ENCODE measurements at places on chromosomes 12 and 14.

GRCh38 chr14:23910101-23910875 is 43.3 kb upstream of the DHRS4 start:
- peak; percentile 83 for DNase-seq

DNA sequence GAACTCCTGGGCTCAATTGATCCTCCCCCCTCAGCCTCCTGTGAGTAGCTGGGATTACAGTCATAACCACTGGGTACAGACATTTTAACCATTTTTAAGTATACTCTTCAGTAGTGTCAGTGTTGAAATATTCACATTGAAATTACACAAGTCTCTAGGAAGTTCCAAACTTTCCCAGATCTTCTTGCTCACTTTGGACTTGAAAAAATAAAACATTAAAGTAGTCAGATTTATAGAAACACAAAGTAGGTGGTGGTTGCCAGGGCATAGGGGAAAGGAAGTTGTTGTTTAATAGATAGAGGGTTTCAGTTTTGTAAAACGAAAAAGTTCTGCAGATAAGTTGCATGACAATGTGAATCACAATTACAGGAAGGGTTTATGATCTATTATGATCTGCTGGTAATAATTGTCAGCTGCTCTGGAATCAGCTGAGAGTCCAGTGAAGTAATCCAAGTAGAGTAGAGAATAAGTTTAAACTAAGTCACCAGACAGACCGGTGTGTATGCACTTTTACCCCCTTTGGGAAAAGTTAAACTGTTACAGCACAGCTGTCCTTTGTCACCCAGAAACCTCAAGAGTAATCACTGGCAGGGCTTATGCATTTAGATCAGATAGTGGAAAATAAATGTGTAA is 27.4 kb downstream of the PCNX1 start:
- no peak for DNase-seq

GRCh38 chr12:74816398-74817175 is 279.0 kb downstream of the ATXN7L3B start:
- no peak for DNase-seq

DNA sequence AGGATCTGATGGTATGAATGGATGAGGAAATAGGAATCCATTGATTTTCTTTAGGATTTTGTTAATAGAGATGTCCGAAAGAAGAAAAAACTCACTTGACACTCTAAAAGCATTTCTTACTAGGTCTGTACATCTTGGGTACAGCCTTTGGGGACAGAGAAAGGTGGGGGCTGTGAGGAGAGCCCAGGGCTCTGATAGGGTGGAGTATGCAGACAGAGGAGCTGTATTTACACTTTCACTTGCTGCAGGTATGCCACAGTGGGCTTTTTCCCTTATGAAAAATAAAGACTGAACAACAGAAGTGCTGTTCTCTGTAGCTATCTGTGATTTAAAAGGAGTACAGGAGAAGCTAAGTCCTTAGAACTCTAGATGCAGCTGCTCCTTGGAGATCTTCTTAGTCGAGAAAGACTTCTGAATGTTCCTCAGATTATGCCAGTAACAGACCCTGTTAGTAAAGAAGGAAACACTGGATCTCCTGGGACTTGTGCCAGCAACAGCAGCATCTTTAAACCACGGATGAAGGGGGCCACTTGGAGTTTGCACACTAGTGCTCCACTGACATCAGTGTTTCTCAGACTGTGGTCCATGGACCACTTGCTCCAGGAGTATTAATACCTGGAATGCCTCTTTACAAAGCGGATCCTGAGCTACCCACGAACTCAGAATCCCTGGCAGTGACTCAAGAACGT is 19.4 kb upstream of the RTRAF start:
- no peak for DNase-seq

GRCh38 chr12:66862356-66862985 is 183.6 kb upstream of the GRIP1 start:
- no peak for DNase-seq

GRCh38 chr12:121086781-121087295 is 45.8 kb upstream of the P2RX7 start:
- DNase-seq, result no peak

DNA sequence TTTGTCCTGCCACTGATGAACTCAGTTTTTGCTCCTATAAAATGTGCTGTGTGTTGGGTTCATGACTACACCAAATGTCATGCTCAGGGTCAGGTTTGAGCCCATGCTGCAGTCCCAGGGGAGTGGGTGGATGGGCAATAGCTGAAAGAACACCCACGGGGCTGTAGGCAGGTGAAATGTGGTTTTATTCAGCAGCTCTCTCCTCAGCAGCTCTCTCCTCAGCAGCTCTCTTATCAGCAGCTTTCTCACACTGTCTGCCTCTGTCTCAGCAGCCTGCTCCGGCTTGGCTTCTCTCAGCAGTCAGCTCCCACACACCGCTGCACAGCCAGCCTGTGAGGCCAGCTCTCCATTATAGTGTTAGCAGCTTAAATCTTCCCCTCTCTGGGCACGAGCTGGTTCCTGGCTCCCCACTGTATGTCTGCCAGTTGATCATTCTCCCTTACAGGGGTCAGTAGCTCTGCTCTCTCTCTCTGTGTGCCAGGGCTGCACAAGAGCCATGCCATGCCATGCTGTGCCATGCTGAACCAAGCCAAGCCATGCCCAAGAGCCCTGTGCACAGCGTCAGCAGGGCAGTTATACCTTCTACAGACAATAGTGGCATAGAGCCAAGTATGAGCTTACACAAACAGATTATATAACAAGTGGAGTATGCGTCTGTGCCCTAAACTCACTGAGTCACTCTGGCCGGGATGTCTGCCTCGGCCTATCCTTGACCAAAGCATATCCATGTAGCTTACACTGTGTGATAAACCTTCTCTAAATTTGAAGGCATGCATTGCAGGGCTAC is 303.3 kb upstream of the TMPO start:
- no peak for DNase-seq

DNA sequence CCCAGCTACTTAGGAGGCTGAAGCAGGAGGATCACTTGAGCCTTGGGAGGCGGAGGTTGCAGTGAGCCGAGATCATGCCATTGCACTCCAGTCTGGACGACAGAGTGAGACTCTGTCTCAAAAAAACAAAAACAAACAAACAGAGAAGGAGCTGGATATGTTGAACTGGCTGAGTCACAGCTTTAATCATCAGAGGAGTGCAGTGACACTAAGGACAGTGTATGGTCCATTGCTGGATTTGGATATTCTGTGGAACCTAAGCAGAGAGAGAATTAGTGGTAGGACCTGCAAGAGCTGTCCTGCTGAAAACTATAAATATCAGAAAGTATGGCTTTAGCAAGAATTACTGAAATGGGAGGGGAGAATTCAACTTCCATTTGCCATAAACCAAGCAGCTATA is 163.0 kb upstream of the PELI2 start:
- no peak for DNase-seq

- DNase-seq, result no peak
Observed at GRCh38 chr14:102918438-102918837, 4.0 kb upstream of the AMN start.

DNA sequence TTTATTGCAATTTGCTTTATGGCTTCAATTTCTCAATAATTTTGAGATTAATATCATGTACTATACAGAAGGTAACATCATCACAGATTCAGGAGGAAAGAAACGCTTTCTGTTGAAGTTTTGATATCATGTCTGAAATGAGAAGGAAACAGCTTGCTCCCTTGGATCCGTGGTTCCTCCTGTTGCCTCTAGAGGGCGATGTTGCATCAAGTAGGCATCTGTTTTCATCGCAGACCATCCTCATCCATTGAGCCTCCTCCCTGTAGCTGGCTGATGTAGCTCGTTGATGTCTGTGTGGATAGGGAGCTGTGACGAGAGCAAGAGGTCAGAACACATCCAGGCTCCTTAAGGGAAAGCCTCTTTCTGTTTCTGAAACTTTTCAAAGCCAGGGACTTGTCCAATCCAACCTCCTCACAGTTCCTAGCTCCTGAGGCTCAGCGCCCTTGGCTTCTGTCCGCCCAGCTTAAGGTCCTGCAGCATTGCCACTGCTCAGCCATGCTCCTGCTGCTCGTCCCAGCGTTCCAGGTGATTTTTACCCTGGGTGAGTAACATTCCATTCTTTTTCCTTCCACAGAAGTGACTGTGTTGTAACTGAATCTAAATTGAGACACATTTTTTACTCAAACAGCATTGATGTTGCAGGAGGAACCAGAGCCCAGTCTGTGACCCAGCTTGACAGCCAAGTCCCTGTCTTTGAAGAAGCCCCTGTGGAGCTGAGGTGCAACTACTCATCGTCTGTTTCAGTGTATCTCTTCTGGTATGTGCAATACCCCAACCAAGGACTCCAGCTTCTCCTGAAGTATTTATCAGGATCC is 304.8 kb upstream of the OR4E1 start:
- DNase-seq, result peak; percentile 45

- peak; percentile 4 for DNase-seq
Observed at GRCh38 chr12:40104461-40105264, 1.2 kb downstream of the SLC2A13 start.

DNA sequence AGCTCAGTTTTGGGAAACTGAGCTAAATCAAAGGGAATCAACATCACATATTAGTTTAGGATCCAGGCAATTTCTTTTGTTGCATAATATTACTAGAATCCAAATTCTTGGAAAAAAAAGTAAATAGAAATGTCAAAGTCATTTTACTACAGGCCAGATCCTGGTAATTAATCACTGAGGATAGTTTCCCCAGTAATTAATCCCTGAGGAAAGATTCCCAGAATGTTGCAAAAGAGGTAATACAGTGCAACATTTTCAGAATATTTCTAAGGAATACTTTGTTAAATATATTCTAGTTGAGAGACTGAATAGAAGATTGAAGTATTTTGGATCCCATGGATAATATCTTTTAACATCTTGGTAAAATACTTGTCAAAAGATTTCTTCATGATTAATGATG is 207.0 kb upstream of the GARIN2 start:
- DNase-seq, result no peak

- no peak for DNase-seq
Observed at GRCh38 chr14:52917735-52918134, 33.1 kb downstream of the FERMT2 start.

GRCh38 chr14:91173904-91174303 is 60.0 kb downstream of the DGLUCY start:
- no peak for DNase-seq

- no peak for DNase-seq
Observed at GRCh38 chr12:47053961-47054360, 25.5 kb upstream of the PCED1B start.

- DNase-seq, result peak; percentile 70
Observed at GRCh38 chr14:103185051-103186029, 62.1 kb downstream of the TNFAIP2 start.

GRCh38 chr14:44783901-44784300 is 177.8 kb downstream of the KLHL28 start:
- no peak for DNase-seq

DNA sequence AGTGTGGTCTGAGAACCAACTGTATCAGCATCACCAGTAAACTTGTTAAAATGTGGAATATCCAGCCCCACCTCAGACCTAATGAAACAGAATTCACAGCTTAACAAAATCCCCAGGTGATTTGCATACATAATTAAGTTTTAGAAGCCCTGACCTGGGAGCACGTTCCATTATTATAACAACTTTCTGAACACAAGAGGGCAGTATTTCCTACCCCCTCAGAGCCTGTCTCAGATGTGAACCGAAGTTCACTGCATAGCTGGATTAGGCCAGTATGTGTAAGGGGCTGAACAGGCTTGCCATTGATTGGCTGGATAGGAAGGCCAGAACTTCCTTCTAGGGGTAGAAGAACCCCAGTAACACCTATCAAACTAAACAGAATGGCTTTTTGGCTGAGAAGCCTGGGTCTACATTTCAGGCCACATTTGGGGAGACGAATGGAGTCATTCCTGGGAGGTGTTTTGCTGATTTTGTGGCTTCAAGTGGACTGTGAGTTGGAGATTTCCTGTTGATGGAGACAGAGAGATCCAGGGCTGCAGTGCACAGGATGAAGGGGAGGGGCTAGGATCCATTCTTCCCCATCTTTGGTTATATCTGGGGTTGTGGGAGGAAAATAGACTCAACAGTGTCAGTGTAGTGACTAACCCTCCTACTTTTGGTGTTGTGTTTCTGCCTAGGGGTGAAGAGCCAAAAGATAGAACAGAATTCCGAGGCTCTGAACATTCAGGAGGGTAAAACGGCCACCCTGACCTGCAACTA is 94.7 kb upstream of the OR4E1 start:
- DNase-seq, result peak; percentile 42

GRCh38 chr14:23062002-23062401 is 4.7 kb upstream of the CDH24 start:
- DNase-seq, result peak; percentile 87

DNA sequence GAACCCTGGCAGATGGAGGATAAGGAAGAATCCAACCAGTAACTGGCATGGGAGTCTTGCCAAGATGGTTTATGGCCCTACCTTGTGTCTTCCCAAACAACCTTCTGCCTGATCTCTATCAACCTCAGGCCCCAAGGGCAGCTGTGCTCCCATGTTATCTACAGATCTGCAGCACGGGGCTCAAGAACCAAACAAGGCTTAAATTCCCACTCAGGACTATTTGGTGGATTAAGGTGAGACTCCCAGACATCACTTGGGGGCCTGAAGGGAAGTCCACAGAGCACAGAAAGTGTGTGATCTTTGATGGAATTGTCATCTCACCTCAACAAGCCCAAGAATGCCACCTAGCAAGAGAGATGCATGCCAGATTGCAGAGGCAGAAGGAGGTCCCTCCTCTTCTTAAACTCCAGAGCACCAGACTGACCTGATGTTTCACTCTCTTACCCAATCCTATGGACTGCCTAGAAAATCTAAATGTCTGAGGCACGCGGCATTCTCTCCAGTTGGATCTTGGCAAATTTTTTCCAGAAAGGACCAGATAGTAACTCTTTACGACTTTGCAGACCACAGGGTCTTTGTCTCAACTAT is 759.5 kb upstream of the TBX3 start:
- no peak for DNase-seq

- no peak for DNase-seq
Observed at GRCh38 chr12:132178316-132178715, 34.1 kb downstream of the NOC4L start.

DNA sequence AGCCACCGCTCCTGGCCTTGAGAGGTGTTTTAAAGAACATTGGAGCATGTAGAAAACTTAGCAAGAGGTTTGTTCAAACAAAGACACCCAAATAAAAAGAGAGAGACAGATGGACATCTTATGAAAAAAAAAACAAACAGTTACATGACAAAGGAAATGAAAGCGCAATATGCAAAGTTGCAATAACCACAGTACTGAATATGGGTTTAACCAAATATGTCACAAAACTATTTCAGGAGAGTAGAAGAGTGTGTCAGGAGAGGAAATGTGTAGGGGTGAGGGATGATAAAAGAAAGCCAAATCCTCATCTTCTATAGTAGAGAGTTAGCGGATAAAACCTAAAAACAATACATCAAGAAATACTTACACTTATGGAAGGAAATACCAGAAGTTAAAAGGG is 98.4 kb downstream of the GTF2A1 start:
- DNase-seq, result no peak

GRCh38 chr12:2737656-2738241 is 57.0 kb upstream of the FKBP4 start:
- DNase-seq, result no peak

- no peak for DNase-seq
Observed at GRCh38 chr12:94536040-94536965, 76.6 kb upstream of the CEP83 start.

DNA sequence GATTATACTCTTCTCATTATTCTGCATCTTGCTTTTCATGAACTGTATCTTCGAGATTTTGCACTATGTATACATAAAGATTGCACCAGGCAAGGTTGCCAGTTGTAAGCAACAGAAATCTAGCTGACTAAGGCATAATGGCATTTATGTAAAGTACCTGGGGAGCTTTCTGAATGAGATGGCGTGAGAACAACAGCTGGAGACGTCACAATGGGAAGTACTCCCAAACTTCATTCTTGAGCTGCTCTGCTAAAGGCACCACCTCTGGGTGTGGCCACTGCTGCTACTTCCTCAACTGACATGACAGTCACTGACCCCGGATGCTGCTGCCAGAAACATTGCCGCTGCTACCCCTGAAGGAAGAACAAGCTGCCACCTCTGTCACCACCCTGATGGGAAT is 220.7 kb downstream of the NOVA1 start:
- DNase-seq, result no peak

Measured in RWPE1 (cell line).